ENCODE measurements at places on chromosomes 16 and 17. TPM values are rescaled to one million over a fixed set of nuclear protein-coding genes. Genes with fewer than 3 reads are reported as not detected.

The CDC6 gene
- 2.1 TPM for total RNA-seq

The GINS2 gene
- 1.6 TPM for total RNA-seq

The C17orf107 gene
- 3.1 TPM for total RNA-seq

The UTS2R gene
- not detected for total RNA-seq

The CDH3 gene
- 0.65 TPM for total RNA-seq

The KRTAP4-3 gene
- not detected for total RNA-seq

The MRC2 gene
- total RNA-seq, result 5.2 TPM

The TVP23A gene
- 0.50 TPM for total RNA-seq

The PRR14 gene
- 107 TPM for total RNA-seq

The NME2 gene
- total RNA-seq, result 201 TPM

The CTRB2 gene
- 14.4 TPM for total RNA-seq

The WWP2 gene
- total RNA-seq, result 55.3 TPM

The MSLN gene
- not detected for total RNA-seq

GRCh38 chr17:7854078-7854777, 638 bp upstream of the TMEM88 start:
- no peak overlapping the region for H3K4me3 ChIP-seq
- DNase-seq, result no peak
- no peak overlapping the region for H3K27ac ChIP-seq
- peaks cover 15% of the 10 kb centered on the region for H3K4me1 ChIP-seq
- H3K27me3 ChIP-seq, result no peaks in the 10 kb centered on the region

DNA sequence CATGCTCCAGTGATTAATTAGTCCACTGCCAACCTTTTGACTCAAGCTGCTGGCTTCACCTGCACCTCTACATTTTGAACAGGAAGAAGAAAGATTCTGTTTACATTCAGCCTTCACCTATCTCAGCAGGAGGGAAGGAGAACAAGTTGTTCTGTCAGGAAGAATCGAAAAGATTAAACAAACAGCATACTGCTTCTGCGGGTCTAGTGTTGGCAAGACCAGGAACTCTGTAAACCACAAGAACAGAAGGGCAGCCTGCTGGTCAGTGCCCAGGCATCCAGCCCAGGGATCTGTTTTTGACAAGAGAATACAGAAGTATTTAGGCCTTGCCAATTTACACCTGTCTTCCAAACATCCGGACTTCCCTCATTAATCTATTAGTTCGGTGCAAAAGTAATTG, 189.7 kb downstream of the CHD9NB start:
- H3K4me3 ChIP-seq, result no peak overlapping the region
- no peaks in the 10 kb centered on the region for H3K36me3 ChIP-seq
- H3K4me1 ChIP-seq, result no peaks in the 10 kb centered on the region
- no peak for DNase-seq
- H3K27me3 ChIP-seq, result no peaks in the 10 kb centered on the region

GRCh38 chr17:50090071-50090470, 5.1 kb upstream of the PDK2 start:
- H3K36me3 ChIP-seq, result no peaks in the 10 kb centered on the region
- DNase-seq, result no peak
- no peak overlapping the region for H3K27ac ChIP-seq
- H3K4me3 ChIP-seq, result no peak overlapping the region
- H3K27me3 ChIP-seq, result no peaks in the 10 kb centered on the region

GRCh38 chr17:1491443-1492248, 840 bp downstream of the MYO1C start:
- peak overlapping the region; percentile 64 for H3K4me3 ChIP-seq
- H3K27ac ChIP-seq, result no peak overlapping the region
- H3K36me3 ChIP-seq, result peaks cover 10% of the 10 kb centered on the region

- DNase-seq, result no peak
- H3K4me1 ChIP-seq, result peaks cover 14% of the 10 kb centered on the region
- peak overlapping the region; percentile 47 for H3K27ac ChIP-seq
- H3K4me3 ChIP-seq, result no peak overlapping the region
- peaks cover 7% of the 10 kb centered on the region for H3K27me3 ChIP-seq
These were observed 77.6 kb downstream of the MMD start for GRCh38 chr17:55343900-55344513.

GRCh38 chr17:66444031-66444430, 141.6 kb downstream of the PRKCA start:
- no peaks in the 10 kb centered on the region for H3K27me3 ChIP-seq
- no peak overlapping the region for H3K4me3 ChIP-seq
- H3K27ac ChIP-seq, result no peak overlapping the region
- H3K4me1 ChIP-seq, result no peaks in the 10 kb centered on the region
- H3K36me3 ChIP-seq, result peaks cover 6% of the 10 kb centered on the region

GRCh38 chr17:66337866-66338485, 35.6 kb downstream of the PRKCA start:
- H3K4me1 ChIP-seq, result peaks cover 18% of the 10 kb centered on the region
- no peaks in the 10 kb centered on the region for H3K27me3 ChIP-seq
- no peak overlapping the region for H3K4me3 ChIP-seq
- no peak overlapping the region for H3K27ac ChIP-seq

DNA sequence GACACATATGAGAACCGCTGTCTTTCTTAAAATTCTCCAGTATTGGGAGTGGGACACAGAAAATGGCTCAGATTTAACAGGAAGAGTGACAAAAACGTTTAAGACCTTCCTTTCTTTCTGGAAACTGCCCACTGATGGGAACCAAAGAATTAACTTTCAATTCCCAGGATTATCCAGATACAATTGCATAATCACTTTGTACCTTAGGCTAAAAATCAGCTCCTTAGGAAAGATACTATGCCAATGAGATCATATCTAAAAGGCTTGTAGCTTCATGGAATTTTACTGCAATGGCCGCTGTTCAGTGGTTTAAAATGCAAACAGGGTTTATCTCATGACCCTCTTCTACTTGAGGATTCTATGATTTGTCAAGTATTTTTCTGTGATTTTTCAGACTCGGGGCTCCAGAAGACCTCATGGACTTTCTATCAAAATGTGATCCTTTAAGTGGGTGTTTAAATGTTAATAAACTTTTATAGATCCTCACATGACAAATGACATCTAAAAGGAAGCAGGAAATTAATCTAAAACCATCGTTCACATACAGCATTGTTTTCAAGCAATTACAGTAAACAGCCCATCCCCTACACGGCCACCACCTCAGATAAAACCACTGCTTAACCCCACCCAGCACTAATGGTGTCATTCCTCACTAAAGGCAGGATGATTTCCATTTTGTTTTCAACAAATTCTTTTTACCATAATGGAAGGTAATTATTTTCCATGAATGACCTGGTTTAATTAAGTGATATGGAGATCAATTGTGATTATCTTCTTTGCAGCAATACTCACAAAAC, 31.6 kb upstream of the ERN1 start:
- H3K36me3 ChIP-seq, result peaks cover 5% of the 10 kb centered on the region
- H3K27ac ChIP-seq, result no peak overlapping the region
- H3K4me3 ChIP-seq, result no peak overlapping the region
- no peaks in the 10 kb centered on the region for H3K27me3 ChIP-seq
- H3K4me1 ChIP-seq, result no peaks in the 10 kb centered on the region
- DNase-seq, result no peak

- DNase-seq, result no peak
- H3K27me3 ChIP-seq, result no peaks in the 10 kb centered on the region
- no peaks in the 10 kb centered on the region for H3K36me3 ChIP-seq
These were observed 160.0 kb downstream of the MRM1 start for GRCh38 chr17:36761203-36761950.

- no peak overlapping the region for H3K27ac ChIP-seq
- H3K27me3 ChIP-seq, result no peaks in the 10 kb centered on the region
- no peaks in the 10 kb centered on the region for H3K4me1 ChIP-seq
- no peaks in the 10 kb centered on the region for H3K36me3 ChIP-seq
- H3K4me3 ChIP-seq, result no peak overlapping the region
These were observed 46.1 kb upstream of the MARCHF10 start for GRCh38 chr17:62854098-62854680.

DNA sequence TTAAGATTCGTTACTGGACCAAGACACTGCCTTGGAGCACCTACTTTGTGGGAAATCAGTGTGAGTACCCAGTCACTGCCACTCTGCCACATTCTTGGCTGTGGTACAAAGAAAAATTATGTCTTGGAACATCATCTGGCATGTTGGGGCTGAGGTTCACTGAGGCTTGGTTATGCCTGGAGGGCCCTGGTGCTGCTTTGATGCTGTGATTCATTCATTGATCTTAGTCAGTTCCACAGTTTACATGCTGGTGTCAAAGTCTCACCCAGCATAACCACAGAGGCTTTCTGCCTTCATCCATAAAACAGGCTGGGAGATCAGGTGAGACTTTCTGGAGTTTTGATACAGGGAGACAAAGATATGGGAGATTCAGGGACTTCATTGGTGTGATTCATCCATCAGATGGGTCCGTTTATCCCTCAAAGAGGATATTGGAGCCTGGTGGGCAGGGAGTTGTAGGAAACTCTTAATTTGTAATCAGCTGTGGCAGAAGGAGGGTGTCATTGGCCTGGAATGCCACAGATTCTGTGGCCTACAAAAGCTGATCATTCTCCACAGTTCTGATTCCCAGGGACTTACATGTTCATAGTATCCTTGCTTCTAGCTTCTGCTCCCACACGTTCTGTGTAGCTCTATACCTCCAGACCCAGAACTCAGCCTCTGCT, 322.5 kb downstream of the PMP22 start:
- H3K4me3 ChIP-seq, result no peak overlapping the region
- DNase-seq, result no peak
- no peak overlapping the region for H3K27ac ChIP-seq

GRCh38 chr17:1469231-1469852, 13.3 kb upstream of the CRK start:
- no peaks in the 10 kb centered on the region for H3K27me3 ChIP-seq
- H3K4me3 ChIP-seq, result no peak overlapping the region
- no peak for DNase-seq
- peaks cover 9% of the 10 kb centered on the region for H3K4me1 ChIP-seq
- H3K36me3 ChIP-seq, result no peaks in the 10 kb centered on the region

- DNase-seq, result no peak
- peaks cover 40% of the 10 kb centered on the region for H3K4me1 ChIP-seq
- no peaks in the 10 kb centered on the region for H3K36me3 ChIP-seq
These were observed 182.8 kb downstream of the SEC14L1 start for GRCh38 chr17:77323413-77324171.

DNA sequence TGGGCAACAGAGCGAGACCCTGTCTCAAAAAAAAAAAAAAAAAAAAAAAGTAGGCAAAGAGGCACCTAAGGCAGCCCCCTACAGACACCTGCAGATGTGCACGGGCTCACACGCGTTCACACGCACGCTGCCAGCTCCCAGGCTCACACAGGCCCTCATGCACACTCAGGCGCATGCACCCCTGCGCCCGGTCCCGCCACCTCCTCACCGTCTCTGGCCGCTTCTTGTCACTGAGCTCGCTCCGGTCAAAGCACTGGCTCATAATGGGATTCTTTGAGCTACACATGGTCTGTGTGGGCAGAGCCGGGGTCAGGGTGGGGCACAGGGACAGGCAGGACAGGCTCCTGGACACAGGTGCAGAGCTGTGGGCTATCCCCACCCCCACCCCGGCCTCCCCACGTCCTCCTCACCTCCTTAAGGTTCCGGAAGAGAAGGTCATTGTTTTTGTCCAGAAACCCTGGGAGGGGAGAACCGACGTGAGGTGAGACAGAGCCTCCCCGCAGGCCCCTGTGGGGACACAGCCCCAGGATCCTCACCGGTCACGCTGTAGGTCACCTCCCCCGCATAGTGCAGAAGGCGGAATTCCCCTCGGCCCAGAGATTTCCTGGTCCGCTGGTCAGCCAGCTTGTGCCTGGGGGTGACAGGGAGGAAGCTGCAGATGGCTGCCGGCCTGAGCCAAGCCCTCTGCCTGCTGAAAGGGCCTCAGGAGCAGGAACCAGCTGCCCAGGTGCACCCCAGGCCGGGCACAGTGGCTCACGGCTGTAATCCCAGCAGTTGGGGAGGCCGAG, 17.9 kb downstream of the MYO1C start:
- DNase-seq, result no peak
- peaks cover 3% of the 10 kb centered on the region for H3K27me3 ChIP-seq
- H3K4me1 ChIP-seq, result peaks cover 9% of the 10 kb centered on the region
- no peaks in the 10 kb centered on the region for H3K36me3 ChIP-seq
- no peak overlapping the region for H3K4me3 ChIP-seq
- H3K27ac ChIP-seq, result no peak overlapping the region

DNA sequence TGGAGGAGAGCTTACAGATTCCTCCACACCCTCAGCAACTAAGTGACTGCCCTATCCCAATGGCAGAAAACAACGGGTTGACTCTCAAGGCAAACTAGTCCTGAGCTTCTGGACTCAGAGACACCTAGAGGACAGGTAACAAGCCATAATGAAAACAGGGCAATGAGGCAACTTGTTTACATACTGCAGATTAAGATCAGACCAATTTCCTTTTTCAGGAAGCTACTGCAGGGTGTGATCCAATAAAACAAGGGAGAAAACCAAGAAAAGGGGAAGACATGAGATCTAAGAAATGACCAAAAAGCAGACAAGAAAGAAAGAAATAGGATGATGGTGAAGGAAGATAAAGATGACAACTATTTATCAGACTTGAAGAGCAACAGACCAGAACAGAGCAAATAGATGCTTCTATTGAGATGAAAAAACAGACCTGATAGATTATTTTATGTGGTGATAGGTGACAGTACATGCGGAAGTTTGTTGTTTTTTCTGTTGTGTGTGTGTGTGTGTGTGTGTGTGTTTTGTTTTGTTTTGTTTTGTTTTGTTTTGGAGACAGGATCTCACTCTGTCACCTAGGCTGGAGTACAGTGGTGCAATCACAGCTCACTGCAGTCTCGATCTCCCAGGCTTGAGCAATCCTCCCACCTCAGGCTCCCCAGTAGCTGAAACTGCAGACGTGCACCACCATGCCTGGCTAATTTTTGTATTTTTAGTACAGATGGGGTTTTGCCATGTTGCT, 120.7 kb downstream of the GAS7 start:
- no peak overlapping the region for H3K4me3 ChIP-seq
- no peaks in the 10 kb centered on the region for H3K27me3 ChIP-seq
- DNase-seq, result peak; percentile 15
- peak overlapping the region; percentile 34 for H3K27ac ChIP-seq

- no peaks in the 10 kb centered on the region for H3K4me1 ChIP-seq
- no peaks in the 10 kb centered on the region for H3K36me3 ChIP-seq
- no peak overlapping the region for H3K27ac ChIP-seq
- DNase-seq, result no peak
These were observed 139.8 kb downstream of the FOXL1 start for GRCh38 chr16:86718118-86718517.

- no peaks in the 10 kb centered on the region for H3K4me1 ChIP-seq
- H3K27ac ChIP-seq, result no peak overlapping the region
- no peaks in the 10 kb centered on the region for H3K36me3 ChIP-seq
- no peak for DNase-seq
These were observed 903.8 kb upstream of the RBFOX1 start for GRCh38 chr16:6428861-6429260.

GRCh38 chr17:43641416-43641815, 20.3 kb downstream of the MEOX1 start:
- no peak overlapping the region for H3K27ac ChIP-seq
- peaks cover 11% of the 10 kb centered on the region for H3K27me3 ChIP-seq
- no peak for DNase-seq
- peaks cover 19% of the 10 kb centered on the region for H3K4me1 ChIP-seq
- H3K36me3 ChIP-seq, result no peaks in the 10 kb centered on the region

GRCh38 chr17:41483991-41484826, 3.3 kb upstream of the KRT35 start:
- H3K4me3 ChIP-seq, result no peak overlapping the region
- no peak for DNase-seq
- H3K4me1 ChIP-seq, result no peaks in the 10 kb centered on the region
- no peak overlapping the region for H3K27ac ChIP-seq
- no peaks in the 10 kb centered on the region for H3K36me3 ChIP-seq
- H3K27me3 ChIP-seq, result no peaks in the 10 kb centered on the region

GRCh38 chr17:45131616-45132319, 547 bp downstream of the PLCD3 start:
- no peaks in the 10 kb centered on the region for H3K4me1 ChIP-seq
- H3K27me3 ChIP-seq, result no peaks in the 10 kb centered on the region
- H3K4me3 ChIP-seq, result peak overlapping the region; percentile 39
- no peaks in the 10 kb centered on the region for H3K36me3 ChIP-seq
- H3K27ac ChIP-seq, result peak overlapping the region; percentile 17
